Progenitor cell of endocrine pancreas (in vitro differentiated cells): ENCODE measurements at places on chromosomes 5 and 9. TPM values are rescaled to one million over a fixed set of nuclear protein-coding genes. Genes with fewer than 3 reads are reported as not detected.

- no peak for DNase-seq
Observed at GRCh38 chr5:116023619-116024018, 8.7 kb upstream of the ARL14EPL start.

Gene ZNF608
- total RNA-seq = 134 and 148 TPM in 2 replicates

DNA sequence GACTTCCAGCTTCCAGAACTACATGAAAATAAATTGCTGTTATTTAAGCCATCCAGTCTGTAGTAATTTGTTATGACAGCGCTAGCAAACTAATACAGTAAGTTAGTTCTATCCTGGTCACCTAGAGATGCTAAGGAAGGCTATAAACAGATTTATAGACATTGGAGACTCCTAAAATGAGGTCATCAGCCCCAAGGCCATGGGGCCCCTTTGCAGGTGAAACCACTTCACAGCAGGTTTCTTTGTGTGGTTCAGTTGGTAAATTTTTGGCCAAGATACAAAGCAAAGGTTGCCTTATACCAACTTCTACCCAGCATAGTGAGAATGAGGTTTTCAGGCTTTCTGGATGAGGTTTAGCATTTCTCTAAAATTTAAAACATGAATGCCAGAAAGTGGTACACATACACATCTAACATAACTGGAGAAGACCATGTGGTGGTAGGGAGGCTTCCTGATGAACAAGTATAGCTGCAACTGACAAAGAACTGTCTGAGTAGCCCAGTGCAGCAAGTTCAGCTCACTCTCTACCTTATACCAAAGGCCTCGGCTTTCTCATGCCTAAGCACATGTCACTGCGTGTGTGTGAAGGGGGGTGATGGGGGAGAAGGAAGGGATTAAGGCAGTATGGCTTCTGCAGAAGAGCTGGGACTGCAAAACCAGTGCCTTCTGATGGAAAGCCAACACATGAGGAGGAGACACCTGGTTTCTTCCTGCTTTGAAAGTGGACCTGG lies 264.6 kb upstream of the TAS2R1 start:
- no peak for DNase-seq

DNA sequence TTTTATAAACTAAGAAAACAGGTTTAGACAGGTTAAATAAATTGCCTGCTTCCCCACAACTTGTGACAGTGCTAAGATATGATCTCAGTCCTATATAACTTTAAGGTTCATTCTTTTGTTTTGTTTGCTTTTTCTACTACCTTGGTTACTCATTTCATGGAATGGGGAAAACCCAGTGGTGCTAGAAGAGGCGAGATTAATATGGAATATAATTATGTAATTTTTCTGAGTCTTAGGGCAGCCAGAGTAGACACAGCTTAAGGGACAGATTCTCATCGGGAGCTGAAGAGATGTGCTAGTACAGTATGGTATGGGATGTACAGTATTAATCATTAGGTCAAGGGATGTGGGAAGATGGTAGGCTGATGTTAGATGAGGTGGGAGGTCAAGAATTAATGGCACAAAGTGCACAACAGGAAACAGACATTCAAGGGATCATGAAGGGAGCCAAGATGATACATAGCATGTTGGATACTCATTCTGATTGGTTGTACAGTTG lies 6.2 kb downstream of the TRIM32 start:
- no peak for DNase-seq

DNA sequence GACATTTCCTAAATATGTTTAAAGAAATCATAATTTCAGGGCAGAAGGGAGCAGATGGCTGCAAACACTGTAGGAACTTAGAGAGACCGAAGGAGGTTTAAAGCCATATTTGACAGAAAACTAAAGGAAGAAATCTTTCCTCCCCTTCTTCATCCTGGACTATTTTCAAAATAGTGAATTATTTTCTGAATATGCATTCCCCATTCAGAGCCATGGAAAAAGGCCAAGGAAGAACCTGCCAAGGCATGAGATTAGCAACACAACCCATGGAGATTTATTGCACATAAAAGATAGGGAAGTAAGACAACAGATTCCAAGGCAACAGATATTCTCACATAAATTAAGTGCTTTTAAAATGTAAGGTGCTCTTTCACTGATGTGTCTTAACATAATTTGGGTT lies 233.3 kb upstream of the ADAMTS16 start:
- no peak for DNase-seq
